Activated naive CD8-positive, alpha-beta T cell treated with anti-CD3 and anti-CD28 coated beads for 36 hours (primary cell): ENCODE measurements at places on chromosomes 5 and 9.

DNA sequence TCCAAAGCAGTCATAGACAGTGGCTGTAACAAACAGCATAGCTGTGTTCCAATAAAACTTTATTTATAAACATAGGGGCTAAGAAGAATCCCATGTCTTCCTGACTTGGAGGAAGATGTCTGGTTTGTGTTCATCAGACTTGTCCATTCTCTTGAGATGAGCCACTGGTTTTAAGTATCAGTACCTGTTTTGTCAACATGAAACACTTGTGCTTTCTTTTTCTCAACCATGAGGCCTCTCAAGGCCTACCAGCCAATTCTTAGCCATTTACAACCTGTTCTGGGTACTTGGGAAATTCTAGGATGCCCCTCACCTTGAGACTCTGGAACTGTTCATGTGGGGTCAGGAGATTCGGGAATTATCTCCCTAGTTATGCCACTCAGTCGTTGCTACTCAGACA lies 154.3 kb upstream of the PPP1R2B start:
- no peak for DNase-seq

DNA sequence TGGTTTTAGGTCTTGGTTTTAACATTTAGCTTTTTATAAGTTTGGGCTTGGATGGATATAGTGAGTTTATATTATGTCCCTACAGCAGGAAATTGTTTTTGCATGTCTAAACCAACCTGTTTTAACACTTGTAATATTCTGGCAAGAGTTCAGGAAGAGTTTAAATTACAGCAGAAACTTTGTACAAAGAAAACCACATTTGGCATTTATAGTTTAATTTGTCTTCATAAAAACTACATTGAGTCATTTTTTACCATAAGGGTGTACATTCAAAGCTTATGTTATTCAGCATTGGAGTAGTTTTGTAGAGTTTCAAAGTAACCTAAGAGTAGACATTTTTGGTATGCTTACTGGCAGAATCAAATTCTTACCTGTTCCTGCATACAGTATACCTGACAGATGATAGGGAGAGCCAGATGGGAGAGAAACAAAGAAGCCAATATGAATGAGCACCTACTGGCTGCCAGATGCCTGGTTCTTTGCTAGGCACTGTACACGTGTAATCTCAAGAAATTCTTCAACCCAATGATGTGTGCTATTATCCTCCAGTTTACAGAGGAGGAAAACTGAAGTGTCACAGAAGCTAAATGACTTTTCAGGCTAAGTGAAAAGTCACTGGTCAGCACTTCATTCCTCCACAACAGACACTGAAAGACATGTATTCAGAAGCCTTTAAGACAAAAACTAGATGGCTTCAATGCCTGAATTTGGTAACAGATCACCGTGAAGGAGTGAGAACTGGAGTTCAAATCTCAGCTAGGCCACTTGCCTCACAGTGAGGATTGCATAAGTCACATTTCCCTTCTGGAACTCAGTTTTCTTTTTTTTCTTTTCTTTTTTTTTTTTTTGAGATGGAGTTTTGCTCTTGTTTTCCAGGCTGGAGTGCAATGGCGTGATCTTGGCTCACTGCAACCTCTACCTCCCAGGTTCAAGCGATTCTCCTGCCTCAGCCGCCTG lies 25.9 kb upstream of the ECM2 start:
- DNase-seq = no peak

GRCh38 chr9:94864862-94865509 lies 138.5 kb downstream of the AOPEP start:
- no peak for DNase-seq

- DNase-seq = no peak
These were observed 482.7 kb downstream of the RAB3C start for GRCh38 chr5:59065554-59065953.

- DNase-seq = no peak
These were observed 106.3 kb downstream of the DMXL1 start for GRCh38 chr5:119177226-119177625.

- no peak for DNase-seq
These were observed 48.3 kb downstream of the DENND1A start for GRCh38 chr9:123881604-123882003.

DNA sequence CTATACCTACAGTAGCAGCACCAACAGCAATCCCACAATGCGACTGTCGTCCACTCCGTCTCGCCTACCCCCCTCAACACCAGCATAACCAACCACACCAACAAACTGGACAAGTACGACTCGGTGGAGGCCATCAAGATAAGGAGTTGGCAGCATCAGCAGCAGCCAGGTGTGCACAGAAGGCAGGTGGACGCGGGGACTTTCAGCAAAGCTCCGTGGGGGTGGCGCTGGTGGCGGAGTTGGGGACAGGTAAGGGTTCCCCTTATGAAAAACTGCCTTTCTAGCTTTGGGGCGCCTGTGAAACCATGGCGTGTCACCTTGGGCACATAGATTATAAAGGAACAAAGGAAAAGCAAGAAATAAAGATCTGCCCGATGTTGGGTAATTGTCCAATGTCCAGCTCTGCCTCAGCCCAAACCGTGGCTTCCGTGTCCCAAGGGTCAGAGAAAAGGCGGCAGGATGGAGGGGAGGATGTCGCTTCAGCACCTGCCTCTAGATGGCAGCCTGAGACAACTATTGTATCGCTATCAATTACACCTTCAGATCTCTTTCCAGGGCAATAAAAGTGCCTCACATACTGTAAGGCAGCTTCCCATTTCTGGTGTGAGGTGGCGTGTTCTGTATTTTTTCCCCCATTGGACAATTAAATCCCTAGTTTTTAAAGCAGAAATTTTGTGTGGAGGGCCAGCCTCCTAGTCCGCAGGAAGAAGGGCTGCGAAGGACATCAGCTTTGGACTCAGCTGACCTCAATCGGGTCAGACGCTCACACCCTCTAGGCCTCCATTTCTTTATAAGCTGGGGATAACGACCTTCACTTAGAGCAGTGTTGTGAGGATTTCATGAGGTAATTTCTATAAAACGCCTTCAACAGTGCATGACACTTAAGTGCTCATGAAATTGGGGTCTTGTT lies 58.8 kb downstream of the MTRR start:
- DNase-seq = peak; percentile 21

DNA sequence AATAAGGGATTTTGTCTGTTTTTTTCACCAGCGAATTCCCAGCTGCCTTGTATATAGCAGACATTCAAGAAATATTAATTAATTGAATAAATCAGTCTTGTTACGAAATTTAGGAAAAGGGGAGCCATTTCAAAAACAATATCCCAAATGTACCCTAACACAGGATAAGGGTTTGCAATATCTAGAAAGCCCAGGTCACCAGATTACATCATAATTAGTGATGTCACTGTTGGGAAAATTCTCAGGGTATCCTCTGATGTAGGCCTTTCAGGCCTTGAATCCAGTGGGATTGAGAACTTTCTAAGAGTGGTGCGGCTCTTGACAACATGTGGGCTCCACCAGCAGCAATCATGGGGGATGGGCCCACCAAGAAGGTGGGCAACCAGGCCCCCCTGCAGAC lies at the start of gene ACTL7A:
Gene ACTL7A (plus strand): TSS at position 270 of the 400 bp plus-strand sequence. CDS start 57 bp downstream, at position 327.
- no peak for DNase-seq

- DNase-seq = no peak
These were observed 169.3 kb upstream of the FSTL4 start for GRCh38 chr5:133781436-133782225.

DNA sequence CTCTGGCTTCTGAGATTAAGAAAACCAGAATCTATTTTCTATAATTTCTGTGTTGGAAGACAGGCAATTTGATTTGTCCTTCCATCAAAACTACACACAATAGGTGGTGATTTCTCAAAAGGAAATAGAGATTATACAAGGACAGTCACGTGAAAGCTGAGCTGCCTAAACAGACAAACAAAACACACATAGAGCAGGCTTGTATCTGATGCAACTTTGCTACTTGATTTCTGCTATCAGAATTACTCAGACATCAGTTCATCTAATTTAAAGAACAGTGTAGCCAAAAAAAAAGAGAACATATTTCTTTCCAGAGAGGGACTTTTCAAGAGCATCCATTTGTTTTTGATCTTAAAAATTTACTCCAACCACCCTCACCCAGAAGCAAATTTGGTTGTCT lies 2128.3 kb upstream of the C9orf72 start:
- no peak for DNase-seq

- DNase-seq = no peak
These were observed 44.0 kb upstream of the SVEP1 start for GRCh38 chr9:110623462-110624025.

GRCh38 chr9:4303006-4303405 lies 3.1 kb upstream of the GLIS3 start:
- no peak for DNase-seq

GRCh38 chr9:112719241-112719691 lies 1.3 kb upstream of the INIP start:
- no peak for DNase-seq

- DNase-seq = peak; percentile 23
These were observed 2.9 kb downstream of the JAK2 start for GRCh38 chr9:4987961-4988421.

GRCh38 chr5:176995122-176995490 lies 11.5 kb downstream of the UIMC1 start:
- no peak for DNase-seq

GRCh38 chr9:126383406-126384046 lies 56.9 kb downstream of the MVB12B start:
- no peak for DNase-seq

- DNase-seq = no peak
These were observed 118.7 kb upstream of the SGCD start for GRCh38 chr5:156208271-156208670.

- DNase-seq = no peak
These were observed 371.2 kb upstream of the RORB start for GRCh38 chr9:74125941-74126340.

- no peak for DNase-seq
These were observed 13.6 kb upstream of the ERMP1 start for GRCh38 chr9:5846501-5846921.

GRCh38 chr9:127919253-127919815 lies 2.5 kb upstream of the ST6GALNAC4 start:
- peak; percentile 54 for DNase-seq

DNA sequence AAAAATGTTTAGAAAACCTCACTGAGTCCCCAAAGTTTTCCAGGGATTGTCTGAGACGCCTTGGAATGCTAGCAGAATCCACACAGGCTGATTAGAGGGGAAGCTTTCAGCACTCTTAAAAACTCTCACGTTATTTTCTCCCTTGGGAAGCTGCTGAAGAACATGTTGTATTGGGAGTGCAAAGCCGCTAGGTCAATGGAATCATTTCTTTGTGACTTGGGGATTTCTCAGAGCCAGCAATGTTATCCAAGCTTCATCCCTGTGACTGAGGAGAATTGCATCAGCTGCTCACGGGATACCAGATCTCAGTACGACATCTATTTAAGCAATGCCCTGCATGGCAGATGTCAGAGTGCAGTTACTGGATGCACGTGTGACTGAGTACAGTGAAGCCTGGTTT lies 426.4 kb upstream of the MPDZ start:
- DNase-seq = no peak

GRCh38 chr5:60415443-60415842 lies 284.5 kb downstream of the DEPDC1B start:
- DNase-seq = no peak

GRCh38 chr9:16709924-16710323 lies 160.5 kb downstream of the BNC2 start:
- no peak for DNase-seq

GRCh38 chr9:99004115-99004514 lies 60.4 kb downstream of the COL15A1 start:
- DNase-seq = no peak

- DNase-seq = no peak
These were observed 30.7 kb downstream of the ENHO start for GRCh38 chr9:34492051-34492450.

- DNase-seq = peak; percentile 63
These were observed 14.1 kb downstream of the TRIM7 start for GRCh38 chr5:181190711-181191525.

DNA sequence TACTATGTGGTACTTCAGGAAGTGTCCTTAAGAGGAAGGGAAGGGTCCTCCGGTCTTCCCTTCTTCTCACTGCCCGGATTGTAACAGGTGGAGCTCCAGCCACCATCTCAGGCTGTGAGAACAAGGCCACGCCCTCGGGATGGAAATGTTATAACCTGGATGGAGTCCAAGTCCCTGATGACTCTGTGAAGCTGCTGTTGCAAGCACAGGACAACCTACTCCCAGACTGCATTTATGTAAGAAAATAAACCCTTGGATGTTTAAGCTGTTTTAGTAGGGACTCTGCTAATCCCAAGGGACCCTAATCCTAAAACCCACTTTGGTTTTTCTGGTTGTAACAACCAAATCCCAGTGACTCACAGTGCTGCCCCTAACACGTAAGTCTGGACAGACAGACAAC lies 221.6 kb downstream of the ACTL7B start:
- no peak for DNase-seq

GRCh38 chr5:148005788-148006520 lies 57.8 kb upstream of the SPINK5 start:
- no peak for DNase-seq

GRCh38 chr9:128735373-128735772 lies 11.4 kb upstream of the ZDHHC12 start:
- DNase-seq = no peak

DNA sequence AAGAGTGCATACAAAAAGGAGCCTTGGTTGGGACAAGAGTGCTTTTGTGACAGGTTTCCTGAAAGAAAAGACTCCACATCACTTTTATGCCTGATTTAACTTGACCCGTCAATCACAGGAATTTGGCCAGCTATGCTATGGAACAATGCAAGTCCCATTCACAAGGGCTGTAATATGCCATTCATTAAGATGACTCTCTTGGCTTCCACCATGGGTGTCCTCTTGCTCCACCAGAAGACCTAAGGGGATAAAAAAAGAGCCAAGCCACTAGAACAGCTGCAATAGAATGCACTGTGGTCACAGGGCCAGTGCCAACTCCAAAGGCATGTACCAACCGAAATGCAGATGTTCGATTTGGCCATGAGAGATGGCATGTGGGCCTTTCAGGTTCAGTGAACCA lies 480.1 kb upstream of the MPDZ start:
- no peak for DNase-seq
